ENCODE measurements at places on chromosomes 11 and 22.

DNA sequence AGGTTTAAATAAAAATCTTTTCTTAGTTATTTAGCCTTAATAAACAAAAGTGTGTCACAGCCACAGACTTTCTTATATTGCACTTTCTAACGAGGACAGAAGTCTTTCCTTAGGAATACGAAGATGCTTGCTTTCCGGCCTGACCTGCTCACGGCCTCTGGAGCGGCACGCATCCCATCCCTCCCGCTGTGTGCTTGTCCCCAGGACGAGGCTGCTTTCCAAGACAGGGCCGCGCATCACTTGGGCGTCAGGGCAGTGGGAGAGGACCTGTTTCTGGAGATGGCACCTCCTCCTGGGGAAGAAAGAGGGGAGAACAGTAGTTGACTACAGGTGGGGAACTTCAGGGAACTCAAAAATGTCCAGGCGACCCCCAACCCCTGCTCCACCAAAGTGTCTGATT, 26.4 kb downstream of the GRIK4 start:
- no peak for DNase-seq

DNA sequence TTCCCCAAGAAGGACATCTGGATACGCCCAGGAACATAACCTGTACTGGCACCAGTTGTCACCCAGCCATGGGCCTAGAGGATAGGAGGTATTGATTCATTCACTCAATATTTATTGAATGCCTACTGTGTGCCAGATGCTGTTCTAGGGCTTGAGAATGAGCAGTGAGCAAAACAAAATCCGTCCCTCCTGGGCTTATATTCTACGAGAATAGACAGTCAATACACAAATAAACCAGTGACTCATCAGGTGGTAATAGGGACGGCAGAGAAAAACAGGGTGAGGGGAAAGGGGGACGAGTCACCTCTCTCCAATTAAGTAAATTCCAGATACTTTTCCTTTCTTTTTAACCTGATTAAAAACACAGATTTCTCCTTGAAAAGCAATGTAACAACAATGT, 103.5 kb downstream of the MICAL2 start:
- DNase-seq, result no peak

- no peak for DNase-seq
Observed at GRCh38 chr11:134386945-134387344, 25.1 kb downstream of the B3GAT1 start.

DNA sequence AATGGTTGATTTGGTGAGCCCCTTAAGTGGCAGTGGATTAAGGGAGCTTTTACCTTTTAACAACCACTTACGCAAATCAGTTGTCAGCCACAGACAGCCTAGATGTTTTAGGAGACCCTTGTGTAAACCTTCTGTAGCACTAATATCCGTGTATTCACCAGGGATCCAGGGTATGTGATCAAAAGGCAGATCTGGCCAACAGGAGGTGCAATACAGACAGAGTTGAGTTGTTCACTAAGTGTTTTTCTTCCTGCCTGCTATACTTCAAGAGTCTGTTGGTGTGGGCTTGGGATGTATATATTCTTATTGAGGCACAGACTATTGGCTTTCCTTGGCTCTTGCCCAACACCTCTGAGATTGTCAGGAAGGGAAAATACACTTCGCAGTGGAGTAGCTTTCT, 175.1 kb downstream of the FAT3 start:
- no peak for DNase-seq

DNA sequence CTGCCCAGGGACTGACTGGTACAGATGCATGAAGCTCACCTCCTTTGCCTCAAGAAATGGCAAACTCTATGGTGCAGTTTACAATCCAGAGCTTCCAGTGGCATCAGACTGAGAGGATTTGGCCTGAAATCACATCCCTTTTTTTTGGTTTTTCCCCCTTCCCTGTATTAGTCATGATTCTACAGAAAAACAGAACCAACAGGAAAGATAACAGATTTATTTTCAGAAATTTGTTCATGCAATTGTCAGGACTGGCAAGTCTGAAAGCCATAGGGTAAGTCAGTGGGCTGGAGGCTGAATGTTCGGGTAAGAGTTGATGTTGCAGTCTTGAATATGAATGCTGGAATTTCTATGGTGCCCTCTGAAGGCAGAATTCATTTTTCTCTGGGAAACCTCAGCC, 12.0 kb upstream of the ZDHHC13 start:
- no peak for DNase-seq
